Left ventricle myocardium superior (tissue), 1 donor: ENCODE measurements at places on chromosomes 5 and 9. TPM values are rescaled to one million over a fixed set of nuclear protein-coding genes. Genes with fewer than 3 reads are reported as not detected.

MEIKIN gene
- total RNA-seq = not detected

TMC1 gene
- not detected for total RNA-seq

GAPT gene
- 1.4 TPM for total RNA-seq

SIT1 gene
- 0.32 TPM for total RNA-seq

HACD4 gene
- 0.89 TPM for total RNA-seq

TXNDC8 gene
- total RNA-seq = not detected

NEUROG1 gene
- total RNA-seq = not detected

C9 gene
- total RNA-seq = not detected

DNA sequence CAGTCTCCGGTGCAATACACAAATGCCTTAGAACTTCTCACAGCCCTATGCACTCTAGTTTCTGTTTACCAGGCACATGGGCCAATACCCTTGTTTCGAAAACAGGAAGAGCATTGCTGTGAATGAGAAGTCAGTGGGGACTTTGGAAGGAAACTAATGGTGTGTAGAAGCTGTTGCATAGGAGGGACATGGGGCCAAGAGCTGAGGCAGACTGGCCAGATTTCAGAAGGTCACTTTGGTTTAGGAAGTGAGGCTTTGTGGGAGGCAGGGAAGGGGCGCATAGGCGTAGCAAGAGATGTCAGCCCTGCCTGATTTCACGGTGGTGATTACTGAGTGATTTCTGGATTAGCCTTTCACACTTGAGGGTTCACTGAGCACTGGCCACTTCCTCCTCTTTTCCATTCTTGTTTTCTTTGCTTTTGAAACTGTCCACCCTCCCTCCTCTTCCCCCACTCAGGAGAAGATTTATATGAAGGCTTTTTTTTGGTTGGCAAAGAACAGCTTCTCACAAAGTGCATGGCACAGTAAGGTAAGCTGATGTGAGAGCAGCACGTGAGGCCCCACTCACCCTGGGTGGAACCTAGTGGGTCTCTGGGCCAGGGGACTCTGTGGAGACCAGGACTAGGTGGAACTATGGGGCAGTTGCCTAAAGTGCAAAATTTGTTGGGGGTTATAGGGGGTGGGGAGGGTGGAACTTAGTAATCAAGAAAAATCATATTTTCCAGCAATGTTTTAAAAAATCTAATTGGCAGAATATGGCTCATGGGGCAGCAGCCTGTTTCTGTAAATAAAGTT lies 6.1 kb upstream of the TMEM252 start:
- DNase-seq = no peak

- no peak for DNase-seq
These were observed 23.5 kb downstream of the RIGI start for GRCh38 chr9:32502464-32502863.

- no peak for DNase-seq
These were observed 158.9 kb downstream of the PCSK5 start for GRCh38 chr9:76049341-76049740.

GRCh38 chr9:23005156-23005555 lies 558.5 kb downstream of the DMRTA1 start:
- DNase-seq = no peak

DNA sequence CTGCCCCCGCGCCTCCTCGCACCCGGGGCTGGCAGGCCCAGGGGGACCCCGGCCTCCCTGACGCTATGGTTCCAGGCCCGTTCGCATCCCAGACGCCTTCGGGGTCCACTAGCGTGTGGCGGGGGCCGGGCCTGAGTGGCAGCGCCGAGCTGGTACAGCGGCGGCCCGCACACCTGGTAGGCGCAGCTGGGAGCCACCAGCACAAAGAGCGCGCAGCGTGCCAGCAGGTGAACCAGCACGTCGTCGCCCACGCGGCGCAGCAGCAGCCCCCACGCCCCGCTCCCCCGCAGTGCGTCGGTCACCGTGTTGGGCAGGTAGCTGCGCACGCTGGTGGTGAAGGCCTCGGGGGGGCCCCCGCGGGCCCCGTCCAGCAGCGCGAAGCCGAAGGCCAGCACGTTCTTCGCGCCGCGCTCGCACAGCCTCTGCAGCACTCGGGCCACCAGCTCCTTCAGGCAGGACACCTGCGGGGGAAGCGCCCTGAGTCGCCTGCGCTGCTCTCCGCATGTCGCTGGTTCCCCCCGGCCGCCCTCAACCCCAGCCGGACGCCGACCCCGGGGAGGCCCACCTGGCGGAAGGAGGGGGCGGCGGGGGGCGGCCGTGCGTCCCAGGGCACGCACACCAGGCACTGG lies 548 bp downstream of the TERT start:
- DNase-seq = no peak

DNA sequence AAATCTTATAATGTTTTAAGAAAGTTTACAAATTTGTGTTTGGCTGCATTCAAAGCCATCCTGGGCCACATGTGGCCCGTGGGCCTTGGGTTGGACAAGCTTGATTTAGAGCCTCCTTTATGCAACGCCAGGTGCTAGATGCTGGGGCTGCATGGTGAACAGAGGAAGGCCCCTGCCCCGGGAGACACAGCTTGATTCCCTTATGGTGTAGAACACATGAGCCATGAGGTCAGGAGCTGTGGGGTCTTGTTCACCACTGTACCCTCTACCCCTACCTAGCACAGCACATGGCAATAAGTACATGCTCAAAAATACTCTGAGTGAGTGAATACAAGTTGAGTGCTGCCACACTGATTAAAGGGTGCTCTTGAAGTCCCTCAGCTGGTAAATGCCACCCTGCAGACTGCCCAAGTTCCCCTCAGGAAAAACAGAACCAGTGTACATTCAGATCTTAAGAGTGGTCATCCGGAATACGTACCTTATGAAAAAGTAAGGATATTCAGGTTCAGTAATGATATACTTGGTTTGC lies 71.9 kb downstream of the ARRDC3 start:
- DNase-seq = no peak

GRCh38 chr5:81853030-81853357 lies 102.1 kb upstream of the SSBP2 start:
- DNase-seq = no peak

GRCh38 chr9:4680173-4680525 lies 780 bp downstream of the CDC37L1 start:
- DNase-seq = no peak

DNA sequence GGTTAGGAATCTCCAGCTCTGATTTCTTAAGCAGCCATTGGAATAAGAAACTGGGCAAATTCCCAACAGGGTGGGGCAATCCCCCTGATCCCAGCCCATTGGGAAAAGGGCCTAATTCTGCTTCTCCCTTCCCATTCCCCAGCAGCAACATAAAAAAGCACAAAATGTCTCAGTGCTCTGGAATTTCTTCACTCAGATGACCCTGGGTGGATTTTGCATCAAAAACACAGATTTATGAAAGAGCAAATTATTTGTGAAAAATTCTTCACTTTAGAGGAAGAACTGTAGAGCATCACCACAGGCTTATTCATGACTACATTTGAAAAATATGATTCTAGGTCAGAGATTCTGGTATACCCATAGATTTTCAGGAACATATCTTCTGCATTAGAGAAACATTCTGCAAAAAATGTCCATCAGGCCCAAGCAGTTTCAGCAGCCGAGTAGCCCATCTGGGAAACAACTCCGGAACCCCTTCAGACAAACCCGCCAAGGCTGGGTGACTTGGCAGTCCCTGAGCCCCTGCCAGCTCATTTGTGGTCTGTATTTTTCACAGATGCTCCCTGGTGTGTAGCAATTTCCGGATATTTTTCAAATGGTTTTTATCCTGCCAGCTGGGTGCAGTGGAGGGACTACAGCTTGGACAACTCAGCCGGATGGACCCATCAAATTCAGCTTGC lies 102.1 kb upstream of the RANBP3L start:
- peak; percentile 39 for DNase-seq

- peak; percentile 60 for DNase-seq
These were observed 26.9 kb upstream of the CNOT6 start for GRCh38 chr5:180467028-180467975.

DNA sequence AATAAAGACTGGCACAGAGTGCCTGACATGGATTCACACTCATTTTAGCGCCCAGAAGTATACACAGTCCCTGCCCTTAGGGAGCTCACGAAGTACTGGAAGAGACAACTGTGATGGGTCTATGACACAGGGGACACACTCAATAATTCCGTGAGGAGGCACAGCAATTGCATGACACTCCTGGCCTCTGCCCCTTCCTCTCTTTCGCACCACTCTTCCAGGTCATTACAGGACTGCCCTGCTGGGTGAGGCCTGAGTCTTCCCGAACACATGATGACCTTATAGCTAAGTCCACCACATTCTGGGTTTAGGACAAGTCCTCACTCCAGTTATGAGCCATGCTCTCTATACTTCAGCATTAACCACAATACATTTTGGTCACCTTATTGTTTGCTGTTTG lies 134.7 kb downstream of the GNA14 start:
- no peak for DNase-seq
